ENCODE measurements at places on chromosomes 7 and 10.

- peak; percentile 38 for DNase-seq
Observed at GRCh38 chr7:77877791-77878190, 79.2 kb downstream of the PHTF2 start.

DNA sequence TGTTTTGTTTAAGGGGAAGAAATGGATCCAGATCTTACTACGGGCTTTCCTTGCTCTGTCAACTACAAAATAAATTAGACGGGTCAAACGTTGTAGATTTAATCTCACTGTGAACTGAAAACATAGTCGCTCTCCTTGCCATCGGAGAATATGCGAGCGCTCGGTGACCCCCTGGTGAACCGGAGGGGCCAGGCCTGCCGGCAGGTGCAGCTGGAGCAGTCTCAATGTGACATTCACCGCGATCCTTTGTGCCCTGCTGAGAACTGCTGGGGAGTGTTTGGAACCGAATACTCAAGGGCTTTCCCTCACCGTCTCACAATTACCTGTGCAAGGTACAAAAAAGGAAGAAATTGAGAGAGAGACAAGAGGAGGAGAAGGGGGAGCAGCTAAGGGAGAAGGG is 174.1 kb upstream of the GPR26 start:
- no peak for DNase-seq

- DNase-seq: no peak
Observed at GRCh38 chr7:37977243-37977642, 56.8 kb downstream of the EPDR1 start.

DNA sequence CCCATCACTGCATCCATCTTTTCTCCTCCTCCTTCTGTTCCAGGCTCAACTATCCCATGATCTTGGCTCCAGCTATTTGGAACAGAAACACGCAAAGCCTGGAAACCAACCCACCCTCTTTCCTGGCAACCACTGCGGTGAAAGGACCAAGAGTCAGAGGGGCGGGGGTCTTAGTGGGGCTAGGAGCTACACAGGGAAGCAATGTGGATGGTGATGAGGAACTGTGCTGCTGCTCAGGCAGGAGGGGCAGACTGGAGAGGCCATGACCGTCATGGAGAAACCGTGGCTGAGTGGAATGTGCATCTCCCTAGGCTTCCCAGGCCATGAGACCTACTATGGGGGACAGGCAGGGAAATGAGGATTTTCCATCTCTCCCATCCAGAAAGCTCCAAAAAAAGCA is 25.6 kb downstream of the PLAC9 start:
- DNase-seq: no peak

DNA sequence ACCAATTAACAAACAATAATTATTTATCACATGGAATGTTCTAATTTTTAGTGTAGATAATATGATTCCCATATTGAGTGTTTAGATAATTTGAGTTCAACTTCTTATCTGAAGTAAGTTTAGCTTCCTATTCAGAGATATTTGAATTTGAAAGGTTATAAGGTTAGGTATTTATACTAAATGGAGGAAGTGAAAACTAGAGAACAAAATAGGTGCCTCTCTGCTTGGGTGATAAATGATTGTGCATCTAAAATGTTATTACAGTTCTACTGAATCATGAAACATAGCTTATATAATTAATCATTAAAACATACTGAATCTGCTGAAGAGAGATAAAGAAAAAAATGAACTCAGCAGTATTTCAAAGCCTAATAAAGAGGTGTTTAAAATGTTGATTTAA is 1174.3 kb downstream of the XPNPEP1 start:
- DNase-seq: no peak

DNA sequence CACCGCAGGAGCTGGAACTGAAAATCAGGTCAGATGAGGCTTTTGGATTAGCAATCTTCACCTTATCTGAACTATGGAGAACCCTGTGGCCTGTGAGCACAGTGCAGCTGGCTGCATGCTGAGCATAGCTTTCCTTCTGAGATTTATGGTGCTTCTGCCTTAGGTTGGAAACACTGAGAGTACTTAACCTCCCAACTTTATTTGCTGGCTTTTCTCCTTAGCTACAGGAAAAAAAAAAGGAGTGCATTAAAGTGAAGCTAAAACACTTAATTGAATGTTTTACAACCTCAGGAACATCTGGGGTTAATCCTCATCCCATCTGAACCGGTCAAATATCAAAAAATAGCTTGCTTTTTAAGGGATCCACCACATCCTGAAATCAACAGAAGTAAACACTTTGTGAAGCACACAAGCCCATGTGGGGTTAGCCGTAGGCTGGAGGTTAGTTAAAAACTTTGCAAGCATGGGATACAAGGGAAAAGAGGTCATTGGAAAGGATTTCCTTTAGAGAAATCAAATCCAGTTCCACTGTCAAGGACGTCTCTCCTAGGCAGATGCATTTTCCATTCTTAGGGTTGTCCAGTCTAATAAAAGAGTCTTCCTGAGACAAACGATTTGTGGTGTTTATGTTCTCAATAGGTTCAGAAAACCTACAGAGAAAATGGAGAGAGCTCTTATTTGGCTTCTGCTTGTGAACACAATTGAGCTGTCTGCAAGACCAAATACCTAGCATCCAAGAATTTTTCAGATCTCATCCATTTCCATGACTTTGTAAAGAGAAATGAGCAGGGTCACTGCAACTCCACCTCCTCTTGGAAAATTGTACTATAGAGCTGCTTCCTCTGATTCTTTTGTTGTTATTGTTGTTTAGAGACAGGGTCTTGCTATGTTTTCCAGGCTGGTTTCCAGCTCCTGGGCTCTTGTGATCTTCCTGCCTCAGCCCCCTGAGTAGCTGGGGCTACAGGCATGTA is 470.4 kb upstream of the IGFBP3 start:
- DNase-seq: peak; percentile 2

- no peak for DNase-seq
Observed at GRCh38 chr10:110540031-110540430, 27.5 kb upstream of the SMC3 start.

GRCh38 chr10:47092376-47092775 is 181.1 kb downstream of the PTPN20 start:
- no peak for DNase-seq

GRCh38 chr7:37409461-37409860 is 39.2 kb downstream of the ELMO1 start:
- DNase-seq: no peak

DNA sequence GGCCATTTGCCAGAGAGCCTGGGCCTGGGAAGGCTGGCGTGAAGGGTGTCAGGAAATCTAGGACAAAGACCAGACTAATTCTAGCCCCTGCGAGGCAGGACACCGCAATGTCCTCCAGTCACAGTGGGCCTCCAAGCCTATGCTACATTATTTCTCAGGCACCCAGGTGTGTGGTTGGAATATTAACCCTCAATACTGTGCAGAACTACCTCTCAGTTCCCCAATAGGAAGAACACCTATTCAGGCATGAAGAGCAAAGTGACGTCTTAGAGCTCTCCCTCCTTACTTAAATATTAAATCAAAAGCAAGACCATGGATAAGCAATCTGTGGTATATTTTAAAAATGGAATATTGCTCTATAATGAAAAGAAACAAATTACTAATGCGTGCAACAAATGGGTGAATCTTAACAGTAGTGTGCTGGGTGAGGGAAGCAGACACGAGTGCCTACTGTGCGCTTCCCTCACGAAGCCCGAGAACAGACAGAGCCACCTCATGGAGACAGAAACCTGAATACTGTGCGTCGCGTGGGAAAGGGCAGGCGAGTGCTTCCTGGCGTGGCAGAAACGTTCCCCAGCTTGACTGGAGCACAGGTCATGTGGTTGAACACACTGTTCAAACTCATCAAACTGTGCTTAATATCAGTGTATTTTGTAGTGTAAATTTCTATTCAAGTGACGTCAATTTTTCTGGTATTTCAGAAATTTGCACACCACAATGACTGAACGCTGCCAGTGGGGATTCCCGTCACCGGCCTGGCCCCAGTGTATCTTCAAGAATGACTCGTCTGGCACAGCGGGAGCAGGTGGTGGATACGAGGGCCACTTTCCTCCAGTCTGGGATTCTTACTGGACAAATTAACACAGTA is 15.5 kb upstream of the PTPRN2 start:
- DNase-seq: no peak

DNA sequence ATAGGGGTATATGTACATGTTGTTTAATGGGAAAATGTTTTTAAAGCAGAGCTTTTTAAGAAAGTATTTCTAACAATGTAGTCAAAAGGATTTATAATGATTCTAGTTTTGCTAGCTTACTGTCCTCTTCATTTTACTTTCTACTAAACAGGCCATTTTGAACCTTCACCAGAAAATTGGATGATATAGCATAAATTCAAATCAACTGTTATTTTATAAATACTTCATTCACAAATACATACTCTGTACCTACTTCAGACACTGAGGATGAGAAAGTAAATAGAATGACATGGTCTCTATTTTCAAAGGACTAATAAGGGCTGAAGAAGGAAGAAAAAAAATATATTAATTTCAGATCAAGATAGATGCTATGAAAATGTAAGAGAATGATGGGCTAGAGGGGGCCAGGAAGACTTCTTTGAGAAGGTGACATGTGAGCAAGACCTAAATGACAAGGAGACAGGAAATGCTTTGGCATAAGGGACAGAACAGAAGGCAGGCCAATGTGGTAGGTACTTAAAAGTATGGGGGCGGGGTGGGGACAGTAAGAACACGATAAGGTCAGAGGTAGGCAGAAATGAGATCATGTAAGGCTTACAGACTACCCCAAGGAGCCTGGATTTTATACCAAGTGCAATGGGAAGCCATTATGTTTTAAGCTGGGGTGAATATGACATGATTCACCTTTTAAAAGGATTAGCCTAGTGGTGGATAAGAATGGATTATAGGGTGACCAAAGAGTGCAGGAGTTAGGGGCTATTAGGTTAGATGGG is 5.2 kb downstream of the NAMPT start:
- no peak for DNase-seq

DNA sequence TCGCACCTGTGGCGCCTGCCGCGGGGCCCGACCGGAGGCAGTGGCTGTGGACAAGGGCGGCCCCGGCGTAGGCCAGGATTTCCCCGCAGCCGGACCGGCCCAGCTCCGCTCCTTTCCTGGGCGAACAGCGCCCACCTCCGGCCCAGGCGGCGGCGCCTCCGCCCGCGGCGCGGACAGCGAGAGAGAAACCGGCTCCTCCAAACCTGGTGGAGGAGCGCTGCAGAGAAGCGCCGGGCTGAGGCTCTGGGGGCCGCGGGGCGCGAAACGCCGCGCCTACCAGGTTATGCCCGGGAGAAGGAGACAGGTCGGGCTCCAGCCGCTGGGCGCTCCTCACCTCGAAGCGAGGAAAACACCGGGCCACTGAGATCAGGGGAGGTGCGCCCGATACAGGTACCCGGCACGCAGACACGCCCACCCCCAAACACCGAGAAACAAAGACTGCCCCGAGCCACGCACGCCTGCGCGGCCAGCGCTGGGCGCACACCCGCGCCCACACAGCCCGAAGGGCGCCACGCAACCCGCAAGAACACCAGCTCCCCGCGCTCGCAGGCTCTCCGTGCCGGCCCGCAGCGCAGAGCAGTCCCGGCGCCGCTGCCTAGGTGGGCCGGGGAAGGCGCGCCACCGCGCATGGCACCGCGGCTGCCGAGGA is 3.3 kb downstream of the GRID1 start:
- DNase-seq: peak; percentile 80

DNA sequence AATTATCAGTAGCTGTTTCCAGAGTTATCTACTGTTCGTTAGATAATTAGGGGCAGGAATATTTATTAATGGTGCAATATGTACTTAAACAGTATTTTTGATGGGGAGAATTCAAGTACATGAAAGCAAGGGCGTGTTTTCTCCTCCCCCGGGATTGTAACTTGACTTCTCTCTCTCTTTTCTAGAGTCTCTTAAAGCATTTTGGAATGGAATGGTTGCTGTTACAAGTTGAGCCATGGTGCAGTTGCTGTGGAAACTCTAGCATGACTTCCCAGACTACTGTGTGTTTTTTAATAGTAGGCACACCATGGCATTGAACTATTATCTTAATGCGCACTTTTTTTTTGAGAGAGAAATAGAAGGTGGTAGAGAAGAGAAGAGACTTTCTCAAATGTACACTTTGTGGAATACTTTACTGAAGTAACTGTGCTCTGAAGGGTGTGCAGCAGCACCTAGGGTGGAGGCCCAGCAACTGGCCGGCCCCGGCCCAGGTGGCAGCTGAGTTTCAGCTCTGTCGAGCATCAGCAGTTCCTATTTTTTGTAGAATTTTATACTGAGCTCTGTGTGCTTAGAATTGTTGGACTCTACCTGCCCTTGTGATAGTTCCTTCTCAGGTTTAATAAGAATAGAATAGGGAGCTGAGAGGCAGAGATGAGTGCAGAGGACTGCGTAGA is 64.4 kb downstream of the CCNY start:
- DNase-seq: no peak

- DNase-seq: no peak
Observed at GRCh38 chr7:90597563-90598253, 1.6 kb downstream of the CDK14 start.

GRCh38 chr10:100742076-100742771 is 3.2 kb upstream of the PAX2 start:
- DNase-seq: peak; percentile 17

DNA sequence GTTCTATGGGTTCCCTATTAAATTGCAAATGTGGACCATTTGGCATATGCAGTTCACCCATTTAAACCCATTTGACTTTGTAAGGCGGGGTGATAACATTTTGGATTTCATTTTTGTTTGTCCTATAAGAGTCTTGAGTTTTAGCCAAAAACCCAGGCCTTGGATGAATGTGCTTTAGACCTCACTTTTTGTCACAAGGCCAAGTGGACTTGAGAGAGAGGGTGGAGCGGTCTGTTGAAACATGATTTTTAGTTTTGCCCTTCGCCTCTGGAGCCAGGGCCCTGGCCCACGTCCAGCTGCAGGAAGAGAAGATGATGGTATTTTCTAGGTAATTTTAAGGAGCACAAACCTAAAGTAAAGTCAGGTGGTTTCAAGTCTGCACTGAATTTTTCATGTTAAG is 260.1 kb downstream of the SLC25A13 start:
- no peak for DNase-seq

DNA sequence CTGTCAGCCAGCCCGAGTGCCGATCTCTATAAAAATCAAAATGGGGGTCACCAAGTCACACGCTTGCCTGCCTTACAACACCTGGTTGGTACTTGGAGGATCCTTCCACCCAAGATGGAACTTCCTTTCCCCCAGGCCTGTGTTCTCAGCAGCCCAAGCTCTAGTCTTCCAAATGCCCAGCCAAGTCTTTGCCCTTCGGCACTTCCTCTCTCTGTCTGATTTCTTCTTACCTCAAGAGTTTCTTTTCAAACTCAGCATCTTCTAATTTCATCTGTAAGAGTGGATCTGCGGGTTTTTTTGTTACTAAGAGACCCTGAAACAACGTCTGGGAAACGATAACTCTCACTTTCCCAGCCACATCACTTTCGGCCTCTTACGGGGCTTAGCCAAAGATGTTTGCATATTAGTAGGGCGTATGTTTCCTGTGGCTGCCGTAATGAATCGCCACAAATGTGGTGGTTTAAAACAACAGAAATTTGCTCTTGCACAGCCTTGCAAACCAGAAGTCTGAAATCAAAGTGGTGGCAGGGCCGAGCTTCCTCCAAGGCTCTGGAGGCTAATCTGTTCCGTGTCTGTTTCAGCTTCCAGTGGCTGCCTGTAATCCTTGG is 219.9 kb downstream of the TCF7L2 start:
- no peak for DNase-seq

Measured in brain (organoid and tissue), 16 donors.